Right hindlimb (tissue), 1 donor: ENCODE measurements at places on chromosomes 6 and 20.

- no peak for DNase-seq
These were observed 16.8 kb upstream of the BNIP5 start for GRCh38 chr6:36353411-36353915.

GRCh38 chr6:41392246-41392645 lies 56.8 kb downstream of the NCR2 start:
- DNase-seq = no peak

- no peak for DNase-seq
These were observed 1008.3 kb downstream of the KIF16B start for GRCh38 chr20:15564981-15565380.

DNA sequence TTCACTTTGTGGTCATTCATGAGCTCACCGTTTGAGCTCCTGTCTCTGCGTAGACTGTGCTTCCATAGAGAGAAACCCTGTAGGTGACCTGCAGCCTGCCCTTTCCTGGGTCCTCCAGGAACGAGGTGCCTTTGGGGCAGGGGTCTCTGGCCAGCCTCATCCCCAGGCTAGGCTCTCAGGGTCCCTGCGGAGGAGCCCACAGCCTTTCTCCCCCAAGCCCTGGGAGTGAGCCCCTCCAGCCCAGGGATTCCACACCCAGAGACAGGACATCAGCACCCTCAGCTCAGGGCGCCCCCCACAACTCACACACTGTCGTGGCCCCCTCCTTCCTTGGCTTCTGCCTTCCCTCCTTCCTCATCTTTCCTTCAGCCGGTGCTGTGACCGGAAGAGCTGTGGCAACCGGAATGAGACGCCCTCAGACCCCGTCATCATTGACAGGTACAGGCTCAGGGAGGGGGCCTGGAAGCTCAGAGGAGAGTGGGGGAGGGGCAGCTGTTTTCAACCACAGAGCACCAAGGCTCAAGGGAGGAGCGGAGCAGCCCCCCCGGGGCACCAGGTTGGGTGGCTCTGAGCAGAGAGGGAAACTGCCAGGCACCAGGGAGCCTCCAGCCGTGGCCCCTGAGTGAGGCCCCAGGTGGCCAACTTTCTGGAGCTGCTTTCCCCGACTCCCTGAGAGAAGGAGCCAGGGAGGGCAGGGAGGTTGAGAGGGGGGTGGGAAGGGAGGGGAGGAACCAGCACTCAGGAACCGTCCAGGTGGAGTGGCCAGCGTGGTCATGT lies 16.8 kb downstream of the EBF4 start:
- no peak for DNase-seq

GRCh38 chr6:53041356-53041755 lies 23.8 kb upstream of the FBXO9 start:
- DNase-seq = no peak

DNA sequence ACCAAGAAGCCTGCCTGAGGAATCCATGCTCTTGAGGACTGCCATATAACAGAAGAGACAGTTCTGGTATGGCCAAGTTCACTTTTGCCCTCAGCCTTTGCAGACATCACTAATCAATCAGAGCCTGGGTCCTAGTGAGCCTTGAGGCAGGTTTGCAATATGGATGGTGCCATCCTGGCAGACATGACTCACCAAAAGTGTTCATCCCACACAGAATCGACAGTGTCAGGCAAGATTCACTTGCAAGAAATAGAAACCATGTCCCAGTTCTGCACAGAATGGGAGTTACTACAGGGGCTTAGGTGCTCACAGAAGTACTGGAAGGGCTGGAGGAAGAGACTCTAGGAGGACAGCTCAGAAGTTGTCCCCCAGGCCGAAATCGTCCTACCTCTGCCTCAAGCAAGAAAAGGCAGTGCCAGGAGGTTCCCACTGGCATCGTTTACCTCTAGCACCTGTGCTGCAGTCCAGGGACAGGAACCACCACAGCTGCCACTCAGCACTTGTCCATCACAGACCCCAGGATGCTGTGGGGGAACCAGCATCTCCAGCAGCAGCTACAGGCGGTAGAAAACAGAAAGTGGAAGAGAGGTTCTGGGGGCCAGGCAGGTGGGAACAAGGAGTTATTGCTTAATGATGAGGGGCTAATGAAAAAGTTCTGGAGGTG lies 42.6 kb upstream of the PHACTR3 start:
- DNase-seq = no peak

- DNase-seq = no peak
These were observed 53.7 kb downstream of the HNF4A start for GRCh38 chr20:44409132-44409600.
